Lung (tissue), 17 donors: ENCODE measurements at places on chromosomes 1 and 21. TPM values are rescaled to one million over a fixed set of nuclear protein-coding genes. Genes with fewer than 3 reads are reported as not detected.

LZIC gene
- polyA plus RNA-seq = 10.8 TPM

HRNR gene
- polyA plus RNA-seq = 0.02 TPM

CATSPERE gene
- 0.87 TPM for polyA plus RNA-seq

PRR9 gene
- 0.22 TPM for polyA plus RNA-seq

PERM1 gene
- 0.45 TPM for polyA plus RNA-seq

LAMC1 gene
- polyA plus RNA-seq = 23.4 TPM

GFI1 gene
- polyA plus RNA-seq = 1.6 TPM

TMPRSS15 gene
- not detected for polyA plus RNA-seq

MX2 gene
- 4.2 TPM for polyA plus RNA-seq

KLHL12 gene
- 12.4 TPM for polyA plus RNA-seq

KRTAP19-3 gene
- polyA plus RNA-seq = not detected

FMO2 gene
- polyA plus RNA-seq = 5.2 TPM

ADAMTS4 gene
- 7.2 TPM for polyA plus RNA-seq

SOAT1 gene
- polyA plus RNA-seq = 10.5 TPM

PGBD5 gene
- polyA plus RNA-seq = 0.54 TPM

RHBDL2 gene
- polyA plus RNA-seq = 3.3 TPM

DNA sequence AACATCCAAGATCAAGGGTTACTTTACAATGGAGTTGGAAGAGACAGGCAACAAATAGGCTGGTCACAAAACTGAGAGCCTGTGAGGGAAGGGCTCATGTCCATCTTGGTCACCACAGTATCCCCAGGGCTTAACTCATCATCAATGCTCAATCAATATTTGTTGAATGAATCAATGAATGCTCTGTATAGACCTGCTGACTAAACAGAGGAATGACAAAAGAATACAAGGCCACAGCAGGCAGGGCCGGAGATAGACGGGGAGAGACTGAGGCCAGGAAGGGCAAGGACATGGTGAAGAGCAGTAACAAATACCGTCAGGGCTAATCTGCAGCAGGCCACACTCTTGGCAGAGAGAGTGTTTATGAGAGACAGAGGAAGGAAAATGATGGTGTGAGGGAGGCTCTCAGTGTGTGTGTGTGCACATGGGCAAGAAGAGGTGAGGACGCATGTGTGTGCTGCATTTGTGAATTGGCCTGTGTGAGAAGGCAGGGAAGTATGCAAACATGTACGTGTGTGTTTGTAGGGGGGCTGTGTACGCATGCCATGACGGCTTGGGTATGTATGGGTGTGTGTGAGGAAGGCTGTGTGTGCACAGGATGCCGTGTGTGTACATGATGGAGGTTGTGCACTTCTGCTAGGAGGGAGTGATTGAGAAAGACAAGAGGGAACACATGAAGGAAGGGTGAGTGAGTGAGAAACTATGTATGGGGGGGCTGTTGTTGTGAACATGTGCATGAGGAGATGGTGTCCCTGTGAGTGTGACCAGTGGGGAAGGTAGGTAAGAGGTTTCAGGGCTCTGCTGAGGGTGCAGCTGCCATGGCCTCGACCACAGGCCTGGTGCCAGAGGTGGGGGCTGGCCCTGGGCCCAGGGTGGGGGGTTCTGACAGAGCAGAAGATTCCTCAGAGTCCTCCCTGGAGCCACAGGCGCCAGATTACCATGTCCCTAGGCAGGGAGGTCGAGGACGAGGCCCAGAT is 15.4 kb downstream of the AHDC1 start:
- no peak for DNase-seq

GRCh38 chr1:148362216-148362611 is 120.9 kb downstream of the PPIAL4G start:
- DNase-seq = peak; percentile 33

- no peak for DNase-seq
These were observed 48.4 kb upstream of the RUNX3 start for GRCh38 chr1:24978383-24979032.

GRCh38 chr1:125087691-125088090 is 3902.9 kb downstream of the SRGAP2C start:
- DNase-seq = no peak

- no peak for DNase-seq
These were observed 145.5 kb downstream of the USP25 start for GRCh38 chr21:15875286-15875685.

DNA sequence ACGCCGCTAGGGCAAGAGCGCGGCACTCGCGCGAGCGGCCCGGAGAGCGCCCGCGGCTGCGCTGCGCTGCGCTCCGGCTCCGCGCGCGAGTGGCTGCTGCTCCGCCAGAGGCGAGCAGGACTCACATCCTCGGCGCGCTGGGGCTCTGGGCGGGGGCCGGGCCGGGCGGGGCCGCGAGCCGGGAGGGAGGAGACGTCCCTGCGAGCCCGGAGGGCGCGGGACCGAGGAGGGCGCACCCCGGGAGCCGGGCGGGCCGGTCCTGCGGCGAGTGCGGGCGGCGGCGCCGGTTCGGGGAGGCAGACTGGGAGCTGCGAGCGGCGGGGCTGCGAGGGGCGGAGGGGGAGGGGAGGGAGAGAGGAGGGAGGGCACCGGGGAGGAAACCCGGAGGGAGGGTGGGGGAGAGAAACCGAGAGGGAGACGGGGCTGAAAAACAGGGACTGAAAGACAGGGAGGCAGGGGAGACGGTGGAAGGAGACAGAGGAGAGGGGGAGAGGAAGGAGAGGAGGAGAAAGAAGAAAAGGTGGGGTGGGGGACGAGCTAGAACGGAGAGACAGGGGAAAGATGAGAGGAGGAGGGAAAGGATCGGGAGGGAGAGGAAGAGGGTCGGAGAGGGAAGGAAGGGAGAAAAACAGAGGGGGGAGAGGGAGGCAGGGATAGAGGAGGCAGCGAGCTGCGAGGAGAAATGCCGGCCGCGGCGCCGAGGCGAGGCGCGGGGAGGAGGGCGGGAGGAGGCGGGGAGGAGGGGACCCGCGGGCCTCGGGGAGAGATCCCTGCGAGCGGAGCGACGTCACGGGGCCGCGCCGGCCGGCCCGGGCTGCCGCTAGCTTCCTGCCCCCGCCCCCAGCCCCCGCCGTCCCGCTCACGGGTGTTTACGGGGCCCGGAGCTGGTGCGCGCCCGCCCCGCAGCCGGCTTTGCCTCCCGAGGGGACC is at the start of gene CAMK2N1:
Gene CAMK2N1 (minus strand): TSS at position 684 of the 930 bp plus-strand sequence. CDS start 831 bp downstream, outside the sequence.
- DNase-seq = peak; percentile 78

GRCh38 chr1:37186246-37186756 is 152.0 kb upstream of the GRIK3 start:
- DNase-seq = no peak

GRCh38 chr1:116330846-116331245 is 42.2 kb upstream of the ATP1A1 start:
- no peak for DNase-seq

DNA sequence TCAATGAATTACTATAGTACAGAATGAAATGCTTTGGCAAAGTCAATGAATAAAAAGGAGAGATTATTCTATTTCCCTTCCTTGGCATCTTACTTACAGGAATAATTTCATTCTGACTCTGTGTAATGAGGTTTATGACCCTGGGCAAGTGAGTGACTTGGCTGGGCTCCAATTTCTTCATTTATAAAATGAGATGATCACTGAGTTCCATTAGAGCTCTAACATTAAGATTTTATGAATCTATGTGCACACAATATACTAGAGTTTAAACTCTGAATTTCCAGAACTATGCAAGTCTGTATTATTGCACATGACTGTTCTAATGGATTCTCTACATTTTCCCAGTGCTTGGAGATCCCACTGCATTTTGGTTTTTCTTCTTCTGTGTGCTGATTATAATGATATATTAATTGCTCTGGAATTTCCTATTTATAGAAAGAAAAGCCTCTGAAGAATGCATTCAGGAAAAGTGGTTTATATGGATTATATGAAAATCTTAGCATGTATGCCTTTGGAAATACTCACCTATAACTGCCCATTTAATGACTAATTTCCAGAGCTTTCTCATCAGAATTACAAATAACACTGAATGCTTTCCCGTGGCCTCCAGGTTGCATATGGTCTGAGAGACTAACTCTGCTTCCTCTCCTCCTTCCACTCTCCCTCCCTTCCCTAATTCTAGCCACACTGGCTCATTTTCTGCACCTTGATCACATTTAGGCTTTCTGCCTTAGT is 97.4 kb upstream of the CHRM3 start:
- DNase-seq = peak; percentile 9

- DNase-seq = no peak
These were observed 16.3 kb downstream of the SEC16B start for GRCh38 chr1:177953549-177953948.

DNA sequence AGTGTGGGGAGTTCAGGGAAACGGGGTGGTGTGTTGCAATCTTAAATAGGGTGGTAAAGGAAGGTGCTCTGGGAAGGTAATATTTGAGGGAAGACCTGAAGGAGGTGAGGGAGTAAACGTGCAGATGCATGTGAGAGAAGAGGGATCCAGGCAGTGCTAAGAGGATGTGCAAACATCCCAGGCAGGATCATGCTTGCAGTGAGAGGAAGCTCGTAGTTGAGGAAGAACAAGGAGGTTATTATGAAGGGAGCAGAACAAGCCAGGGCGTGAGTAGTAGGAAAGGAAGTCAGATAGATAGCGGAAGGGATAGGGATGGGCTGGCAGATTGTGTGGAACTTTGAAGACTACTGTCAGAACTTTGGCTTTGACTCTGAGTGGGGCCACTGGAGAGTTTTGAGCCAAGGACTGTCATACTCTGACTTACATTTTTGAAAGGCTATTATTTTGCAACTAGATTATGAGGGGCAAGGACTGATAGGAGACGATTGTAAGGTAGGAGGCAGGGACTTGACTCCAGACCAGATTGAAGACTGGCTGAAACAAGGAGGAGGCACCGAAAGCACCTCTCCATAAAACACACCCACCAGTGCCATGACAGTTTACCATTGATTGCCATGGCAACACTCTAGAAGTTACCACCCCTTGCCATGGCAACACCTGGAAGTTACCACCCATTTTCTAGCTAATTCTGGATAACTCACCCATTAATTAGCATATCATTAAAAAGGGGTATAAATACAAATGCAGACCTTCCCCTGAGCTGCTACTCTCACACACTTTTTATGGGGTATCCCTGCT is 67.0 kb downstream of the XCL2 start:
- DNase-seq = no peak

DNA sequence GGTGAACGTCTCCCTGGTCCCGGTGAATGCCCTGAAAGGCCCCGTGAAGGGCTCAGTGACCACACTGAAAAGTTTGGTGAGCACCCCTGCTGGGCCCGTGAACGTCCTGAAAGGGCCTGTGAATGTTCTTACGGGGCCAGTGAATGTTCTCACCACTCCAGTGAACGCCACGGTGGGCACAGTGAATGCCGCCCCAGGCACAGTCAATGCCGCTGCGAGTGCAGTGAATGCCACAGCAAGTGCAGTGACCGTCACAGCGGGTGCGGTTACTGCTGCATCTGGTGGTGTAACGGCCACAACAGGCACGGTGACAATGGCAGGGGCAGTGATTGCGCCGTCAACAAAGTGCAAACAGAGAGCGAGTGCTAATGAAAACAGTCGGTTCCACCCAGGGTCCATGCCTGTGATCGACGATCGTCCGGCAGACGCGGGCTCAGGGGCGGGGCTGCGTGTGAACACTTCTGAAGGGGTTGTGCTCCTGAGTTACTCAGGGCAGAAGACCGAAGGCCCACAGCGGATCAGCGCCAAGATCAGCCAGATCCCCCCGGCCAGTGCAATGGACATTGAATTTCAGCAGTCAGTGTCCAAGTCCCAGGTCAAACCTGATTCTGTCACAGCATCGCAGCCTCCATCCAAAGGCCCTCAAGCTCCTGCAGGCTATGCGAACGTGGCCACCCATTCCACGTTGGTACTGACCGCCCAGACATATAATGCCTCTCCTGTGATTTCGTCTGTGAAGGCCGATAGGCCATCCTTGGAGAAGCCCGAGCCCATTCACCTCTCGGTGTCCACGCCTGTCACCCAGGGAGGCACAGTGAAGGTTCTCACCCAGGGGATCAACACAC is 41.5 kb downstream of the ZBTB17 start:
- no peak for DNase-seq

- no peak for DNase-seq
These were observed 34.7 kb downstream of the EPRS1 start for GRCh38 chr1:220011620-220012019.

- no peak for DNase-seq
These were observed 14.6 kb downstream of the TMEM201 start for GRCh38 chr1:9603307-9603706.

GRCh38 chr21:14877581-14878228 is 187.1 kb downstream of the NRIP1 start:
- no peak for DNase-seq

- no peak for DNase-seq
These were observed 3.6 kb downstream of the FAM89A start for GRCh38 chr1:231036416-231036815.

DNA sequence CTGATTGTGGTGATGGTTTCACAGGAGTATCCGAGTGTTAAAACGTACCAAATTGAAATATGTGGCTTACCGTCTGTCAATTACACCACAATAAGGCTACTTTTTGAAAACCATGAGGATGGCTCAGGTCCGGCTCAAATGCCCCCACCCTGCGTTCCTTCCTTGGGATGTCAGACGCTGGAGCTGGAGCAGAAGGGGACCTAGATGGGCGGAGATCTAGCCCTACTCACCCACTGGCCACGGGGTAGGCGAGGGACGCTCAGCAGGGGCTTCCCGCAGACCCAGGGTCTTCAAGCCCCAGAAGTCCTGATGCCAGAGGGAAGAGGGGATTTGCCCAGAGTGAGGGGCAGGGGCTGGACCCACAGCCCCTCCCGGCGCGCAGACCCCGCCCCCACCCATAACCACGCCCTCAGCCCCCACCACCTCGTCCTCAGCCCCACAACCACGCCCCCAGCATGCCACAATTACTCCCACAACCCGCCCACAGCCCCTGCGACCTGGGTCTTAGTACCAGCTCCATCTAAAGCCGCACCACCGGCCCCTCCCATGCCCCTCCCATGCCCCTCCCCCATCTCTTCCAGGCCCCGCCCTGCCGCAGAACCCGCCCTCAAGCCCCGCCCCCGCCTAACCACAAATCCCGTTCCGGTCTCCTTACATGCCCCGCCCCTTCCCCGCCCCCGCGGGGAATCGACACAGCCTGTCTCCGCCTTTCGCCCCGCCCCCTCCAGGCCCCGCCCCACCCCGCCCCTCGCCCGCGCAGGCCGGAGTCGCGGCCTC is at the start of gene LRRC3:
Gene LRRC3 (plus strand): TSS at position 764 of the 777 bp plus-strand sequence. CDS start 1,135 bp downstream, outside the sequence.
- DNase-seq = peak; percentile 90

GRCh38 chr1:214550013-214550856 is 1.2 kb downstream of the PTPN14 start:
- peak; percentile 41 for DNase-seq

GRCh38 chr1:8941906-8942305 is 3.8 kb upstream of the CA6 start:
- no peak for DNase-seq

GRCh38 chr1:38117444-38117887 is 70.9 kb upstream of the POU3F1 start:
- DNase-seq = no peak

GRCh38 chr1:28329395-28330153 is 734 bp downstream of the MED18 start:
- DNase-seq = peak; percentile 32

DNA sequence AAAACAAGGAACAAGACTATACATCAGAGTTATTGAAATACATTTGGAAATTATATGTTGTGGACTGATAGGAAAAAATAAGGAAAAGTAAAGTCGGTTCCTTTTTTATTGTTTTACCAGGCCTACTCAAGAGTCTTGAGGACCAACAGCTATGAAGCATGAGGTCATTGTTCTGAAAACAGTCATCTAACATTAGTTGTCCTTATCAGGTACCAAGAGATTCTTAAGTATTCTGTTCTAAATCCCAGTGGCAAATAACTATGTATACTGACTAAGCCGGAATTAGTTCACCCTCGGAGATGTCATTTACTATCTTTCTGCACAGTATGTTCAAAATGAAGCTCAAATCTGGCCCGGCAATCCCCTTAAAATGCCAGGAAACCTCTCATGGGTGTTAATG is 585 bp downstream of the ADGRL4 start:
- DNase-seq = peak; percentile 18
